ENCODE measurements at places on chromosomes 4 and X.

DNA sequence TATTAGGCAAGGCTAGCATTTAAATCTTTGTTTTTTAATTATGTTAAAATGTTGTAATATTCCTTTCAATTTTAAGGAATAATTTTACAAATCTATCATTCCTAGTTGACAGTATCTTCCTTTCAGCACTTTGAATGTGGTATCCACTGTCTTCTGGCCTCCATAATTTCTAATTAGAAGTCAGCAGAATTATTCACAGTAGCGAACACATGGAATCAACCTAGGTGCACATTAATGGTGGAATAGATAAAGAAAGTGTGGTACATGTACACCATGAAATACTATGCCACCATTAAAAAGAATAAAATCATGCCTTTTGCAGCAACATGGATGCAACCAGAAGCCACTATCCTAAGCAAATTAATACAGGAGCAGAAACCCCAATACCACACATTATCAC is 1887.8 kb downstream of the PCDH7 start:
- DNase-seq: no peak

DNA sequence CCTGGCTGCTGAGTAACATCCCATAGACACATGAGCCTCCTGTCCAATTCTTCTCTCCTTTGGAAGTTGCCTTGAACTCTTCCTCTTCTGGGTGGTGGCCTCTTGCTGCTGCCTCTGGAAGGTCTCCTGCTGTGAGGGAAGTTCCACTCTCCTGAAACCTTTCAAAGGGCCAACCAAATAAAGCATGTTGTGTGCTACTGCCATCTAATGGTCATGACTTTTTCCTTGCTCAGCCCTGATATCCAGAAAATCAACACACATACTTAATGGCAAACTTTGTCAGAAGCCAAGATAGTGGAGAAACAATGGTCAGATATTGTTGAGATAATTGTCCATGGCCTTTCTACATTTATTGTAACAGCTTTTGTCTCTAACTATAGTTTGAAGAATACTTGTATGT is 19.1 kb upstream of the ZXDA start:
- DNase-seq: peak; percentile 58

DNA sequence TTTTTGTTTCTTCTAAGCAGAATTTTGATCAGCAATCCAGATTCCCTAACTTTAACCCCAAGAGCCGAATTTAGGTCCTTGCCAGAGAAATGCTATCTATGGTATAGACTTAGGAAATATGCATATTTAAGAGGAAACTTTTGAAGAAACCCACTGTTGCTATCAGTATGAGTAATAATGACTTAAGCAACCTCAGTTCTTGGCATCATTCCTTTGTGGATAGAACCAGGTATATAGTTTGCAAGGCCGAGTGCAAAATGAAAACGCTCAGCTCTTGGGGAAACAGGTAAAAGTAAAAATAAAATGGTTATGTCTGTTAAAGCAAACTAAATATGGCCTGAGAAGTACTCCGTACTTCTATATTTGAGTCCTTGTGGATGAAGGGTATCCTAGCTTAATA is 78.1 kb downstream of the ARSF start:
- DNase-seq: no peak

DNA sequence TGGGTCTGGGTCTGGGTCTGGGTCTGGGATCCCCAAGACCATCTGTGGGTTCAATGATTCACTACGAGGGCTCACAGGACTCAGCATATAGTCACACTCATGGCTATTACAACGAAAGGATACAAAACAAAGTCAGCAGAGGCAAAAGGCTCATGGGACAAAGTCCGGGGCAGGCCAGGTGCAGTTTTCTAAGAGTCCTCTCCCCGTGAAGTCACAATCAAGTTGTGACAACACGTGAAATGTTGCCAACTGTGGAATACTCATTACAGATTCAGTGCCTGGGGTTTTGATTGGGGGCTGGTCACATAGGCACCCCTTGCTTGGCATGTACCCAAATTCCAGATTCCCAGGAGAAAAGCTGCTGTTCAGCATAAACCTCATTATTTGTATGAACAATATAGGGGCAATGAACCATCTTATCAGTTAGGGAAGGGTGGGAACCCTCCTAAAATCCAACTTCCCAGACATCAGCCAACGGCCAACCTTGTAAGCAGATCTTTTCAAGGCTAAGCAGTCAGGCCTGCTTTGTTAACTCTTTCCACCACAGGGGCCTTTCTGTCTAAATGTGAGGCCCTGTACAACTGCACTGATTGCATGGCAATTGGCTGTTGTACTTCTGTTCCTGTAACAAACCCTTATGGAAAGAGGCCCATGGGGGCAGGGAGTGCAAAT is 58.2 kb upstream of the DIPK2B start:
- DNase-seq: no peak

DNA sequence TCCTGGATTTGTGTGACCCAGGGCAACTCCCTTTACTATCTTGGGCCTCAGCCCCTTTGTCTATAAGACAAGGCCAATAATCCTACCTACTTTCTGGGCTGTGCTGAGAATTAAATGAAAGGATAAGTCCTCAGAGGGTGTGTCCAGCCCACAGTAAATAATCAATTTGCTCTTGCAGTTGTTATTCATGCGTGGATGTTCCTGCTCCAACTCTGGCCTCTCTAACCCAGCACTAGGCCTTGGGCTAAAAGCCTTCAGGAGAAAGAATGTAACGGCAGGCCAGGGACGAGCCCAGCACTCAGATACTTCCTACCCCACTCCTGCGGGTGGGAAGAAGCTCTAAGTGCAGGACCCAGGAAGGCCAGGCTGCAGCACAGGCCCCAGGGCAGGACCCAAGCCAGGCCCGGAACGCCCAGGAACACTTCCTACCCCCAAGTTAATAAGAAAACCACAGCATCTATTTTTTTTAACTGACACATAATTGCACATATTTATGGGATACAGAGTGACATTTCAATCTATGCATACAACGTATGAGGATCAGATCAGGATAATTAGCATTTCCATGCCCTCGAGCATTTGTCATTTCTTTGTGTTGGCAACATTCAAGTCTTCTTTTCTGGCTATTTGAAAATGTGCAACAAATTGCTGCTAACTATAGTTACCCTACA is 179.6 kb upstream of the RBPJ start:
- DNase-seq: no peak

- DNase-seq: no peak
Measured at GRCh38 chr4:74109116-74109869, 10.3 kb upstream of the CXCL2 start.

DNA sequence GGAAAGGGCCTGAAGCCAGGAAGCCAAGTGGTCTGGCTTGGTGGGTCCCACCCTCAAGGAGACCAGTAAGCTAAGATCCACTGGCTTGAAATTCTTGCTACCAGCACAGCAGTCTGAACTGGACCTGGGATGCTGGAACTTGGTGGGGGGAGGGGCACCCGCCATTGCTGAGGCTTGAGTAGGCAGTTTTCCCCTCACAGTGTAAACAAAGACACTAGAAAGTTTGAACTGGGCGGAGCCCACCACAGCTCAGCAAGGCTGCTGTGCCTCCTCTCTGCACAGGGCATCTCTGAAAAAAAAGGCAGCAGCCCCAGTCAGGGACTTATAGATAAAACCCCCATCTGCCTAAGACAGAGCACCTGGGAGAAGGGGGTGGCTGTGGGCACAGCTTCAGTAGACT is 63.1 kb downstream of the AFM start:
- no peak for DNase-seq

Measured in pons (tissue), 1 donor.